ENCODE measurements at places on chromosomes 4 and X. TPM values are rescaled to one million over a fixed set of nuclear protein-coding genes. Genes with fewer than 3 reads are reported as not detected.

TIGD2 gene
- total RNA-seq, result 4.2 TPM

TLR6 gene
- 1.2 TPM for total RNA-seq

DNA sequence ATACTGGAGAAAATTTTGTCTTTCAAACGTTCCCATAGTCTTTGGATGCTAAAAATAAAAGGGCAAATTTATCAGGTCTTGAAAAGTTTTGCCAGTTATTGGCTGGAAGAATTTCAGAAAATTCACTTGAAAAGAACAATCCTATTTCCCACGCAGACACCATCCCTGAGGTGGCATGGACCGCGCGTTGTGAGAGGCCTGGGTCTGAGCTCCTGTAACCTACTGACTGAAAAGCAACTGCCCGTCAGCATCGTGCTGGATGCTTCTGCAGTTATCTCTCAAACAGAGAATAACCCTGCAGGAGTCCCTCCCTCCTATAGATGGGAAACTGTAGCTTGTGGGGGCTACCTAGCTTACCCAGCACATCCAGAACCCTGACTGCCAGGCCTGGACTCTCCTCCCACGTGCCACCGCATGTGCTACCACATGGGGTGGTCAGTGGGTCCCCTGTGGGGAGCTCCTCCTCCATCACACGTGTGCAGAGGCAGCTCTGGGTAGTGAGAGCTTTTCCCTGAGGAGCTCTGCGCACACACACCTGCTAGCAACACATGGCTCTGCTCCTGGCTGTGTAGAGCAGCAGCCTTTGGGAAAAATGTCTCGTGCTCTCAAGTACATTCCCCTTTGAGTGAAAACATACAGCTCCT lies 36.1 kb downstream of the NSG1 start:
- no peak for DNase-seq

DNA sequence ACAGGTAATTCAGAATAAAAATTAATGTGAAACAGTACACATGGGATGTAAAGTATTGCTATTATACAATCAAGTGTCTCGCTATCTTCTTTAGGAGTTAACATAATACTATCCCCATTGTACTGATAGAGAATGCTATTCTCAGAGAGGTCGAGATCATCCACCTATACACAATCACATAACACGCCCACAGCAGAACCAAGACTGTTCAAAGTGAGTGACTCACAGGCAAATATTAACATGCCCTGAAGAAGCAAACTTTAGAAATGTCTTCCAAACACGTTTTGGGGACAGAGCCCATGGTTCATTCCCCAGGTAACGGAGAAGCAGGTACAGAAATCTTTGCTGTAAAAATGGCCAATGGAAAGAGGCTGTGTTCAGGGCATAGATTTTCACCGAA lies 50.1 kb upstream of the PHKA2 start:
- peak; percentile 41 for DNase-seq

DNA sequence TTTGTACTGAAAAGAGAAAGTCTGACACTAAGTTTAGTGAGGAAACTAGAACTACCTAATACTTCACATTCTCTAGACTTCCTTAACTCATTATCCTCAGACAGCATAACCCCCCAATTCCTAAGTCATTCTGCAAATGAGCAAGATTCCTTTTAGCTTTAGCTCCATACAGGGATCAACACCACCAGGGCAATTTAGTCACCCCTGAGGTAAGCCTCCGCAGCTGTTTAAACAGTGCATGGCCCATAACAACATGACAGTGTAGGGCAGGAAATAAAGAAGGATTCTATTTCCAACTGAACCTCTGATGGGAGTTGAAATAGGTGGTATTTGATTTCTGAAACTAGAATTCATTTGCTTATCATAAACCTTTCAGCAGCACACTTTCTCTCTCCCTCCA lies 112.8 kb upstream of the DKK2 start:
- no peak for DNase-seq

DNA sequence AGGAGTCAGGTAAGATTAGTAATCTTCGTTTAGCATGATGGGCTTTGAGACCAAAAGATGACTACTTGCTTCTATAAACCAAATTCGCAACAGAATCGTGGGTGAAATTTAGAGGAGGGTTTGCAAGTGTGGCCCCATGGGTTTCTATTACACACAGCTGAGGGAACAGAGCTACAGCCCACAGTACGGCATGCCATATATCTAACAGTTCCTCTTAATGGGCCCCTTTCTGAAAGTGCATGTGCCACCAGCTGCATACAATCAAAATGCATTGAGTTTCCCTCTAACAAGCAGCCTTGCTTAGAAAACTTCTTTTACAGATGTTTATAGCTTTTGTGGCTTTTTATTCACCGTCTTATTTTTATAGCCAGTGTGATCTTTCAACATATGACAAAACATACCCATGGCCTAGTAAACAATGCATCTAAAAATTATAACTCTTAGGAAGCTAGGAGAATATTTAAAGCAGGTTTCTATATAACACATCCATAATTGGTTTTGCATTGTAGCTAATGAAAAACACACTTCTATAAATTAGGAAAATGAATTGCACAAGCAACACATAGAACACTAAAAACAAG lies 202.1 kb downstream of the PRDM5 start:
- DNase-seq, result no peak

GRCh38 chr4:158850371-158850770 lies 81.5 kb downstream of the FNIP2 start:
- no peak for DNase-seq

DIPK2B gene
- total RNA-seq, result 0.40 TPM

- no peak for DNase-seq
Measured at GRCh38 chr4:82293304-82293703, 80.5 kb downstream of the HNRNPD start.
